T1000 (cell line): ENCODE measurements at places on chromosomes 2 and 18.

DNA sequence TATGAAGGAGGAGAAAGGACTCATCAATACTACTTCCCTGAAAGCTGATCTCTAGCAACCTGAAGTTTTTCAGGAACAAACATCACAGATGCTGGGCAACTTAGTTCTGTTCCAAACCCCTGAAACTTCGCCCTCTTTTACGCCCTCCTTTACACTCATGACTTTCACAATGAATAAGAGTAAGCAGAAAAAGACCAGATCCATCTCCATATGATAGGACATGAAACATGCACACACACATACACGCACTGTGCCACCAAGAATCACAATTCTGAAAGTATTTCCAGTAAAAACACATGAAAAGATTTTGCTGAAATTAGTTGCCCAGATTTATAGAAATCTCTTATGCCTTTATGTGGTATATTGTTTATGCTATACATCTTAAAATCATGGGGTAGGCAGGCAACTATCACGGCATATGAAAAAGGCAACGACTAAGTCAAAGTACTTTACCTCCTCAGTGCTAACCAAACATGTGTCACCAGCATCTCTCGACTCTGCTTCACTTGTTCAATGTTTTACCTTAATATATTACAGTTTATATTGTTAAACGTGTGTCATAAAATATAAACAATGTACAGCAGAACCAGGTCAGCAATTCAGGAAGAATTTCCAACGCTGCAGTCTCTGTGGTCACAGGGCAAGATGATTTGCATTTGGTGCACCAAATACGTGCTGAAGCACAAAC is 47.8 kb downstream of the NHEJ1 start:
- no peak for DNase-seq

GRCh38 chr2:113206251-113206650 is 32.5 kb downstream of the PSD4 start:
- no peak for DNase-seq

DNA sequence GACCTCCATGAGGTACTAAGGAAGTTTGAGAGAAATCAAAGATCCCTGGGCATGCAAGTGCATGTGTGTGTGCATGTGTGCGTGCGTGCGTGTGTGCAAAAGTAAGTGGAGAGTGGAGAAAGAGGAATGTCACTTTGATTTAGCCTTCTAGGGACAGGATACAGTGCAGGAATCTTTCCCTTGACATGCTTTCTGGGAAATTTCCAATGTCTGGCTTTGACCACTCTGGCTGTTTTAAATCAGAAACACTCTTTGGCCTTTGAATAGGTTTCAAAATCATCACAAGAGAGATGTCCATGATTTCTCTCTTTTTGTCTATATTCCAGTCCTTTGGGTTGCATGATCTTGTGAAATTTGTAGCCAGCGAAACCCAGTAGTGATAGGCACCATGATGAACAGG is 162.0 kb downstream of the ALK start:
- DNase-seq, result no peak

GRCh38 chr2:159960414-159960813 is 102.0 kb downstream of the PLA2R1 start:
- DNase-seq, result no peak

DNA sequence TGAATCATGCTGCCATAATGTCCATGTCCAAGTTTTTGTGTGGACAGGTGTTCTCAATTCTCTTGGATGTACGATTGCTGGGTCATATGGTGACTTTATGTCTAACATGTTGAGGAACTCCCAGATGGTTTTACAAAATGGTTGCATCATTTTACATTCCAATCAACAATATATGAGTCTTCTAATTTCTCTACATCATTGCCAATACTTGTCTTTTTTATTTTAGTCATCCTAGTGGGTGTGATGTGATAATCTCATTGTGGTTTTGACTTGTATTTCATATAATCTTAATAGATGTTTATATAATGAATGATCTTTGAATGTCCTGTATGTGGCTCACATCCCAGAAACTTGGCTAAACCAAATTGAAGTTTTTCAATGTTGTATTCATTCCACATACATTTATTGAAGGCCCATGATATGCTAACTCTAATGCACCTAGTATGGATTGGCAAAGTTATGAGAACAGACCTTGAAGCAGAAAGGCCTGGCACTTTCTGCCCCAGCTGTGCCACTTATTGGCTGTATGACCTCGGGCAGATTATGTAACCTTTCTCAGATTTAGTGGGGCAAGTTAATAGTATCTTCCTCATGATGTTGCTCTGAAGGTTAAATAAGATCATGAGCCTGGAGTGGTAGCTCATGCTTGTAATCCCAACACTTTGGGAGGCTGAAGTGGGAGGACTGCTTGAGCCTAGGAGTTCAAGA is 205.4 kb downstream of the RAB3GAP1 start:
- no peak for DNase-seq

- no peak for DNase-seq
These were observed 99.6 kb upstream of the ST3GAL5 start for GRCh38 chr2:85988175-85988913.

- no peak for DNase-seq
These were observed 11.2 kb downstream of the RELCH start for GRCh38 chr18:62198259-62198658.

GRCh38 chr2:178891265-178891958 is 84.2 kb upstream of the TTN start:
- DNase-seq, result no peak

- no peak for DNase-seq
These were observed 72.9 kb downstream of the CCBE1 start for GRCh38 chr18:59624369-59624765.

- no peak for DNase-seq
These were observed 91.6 kb downstream of the NFATC1 start for GRCh38 chr18:79487183-79487800.

DNA sequence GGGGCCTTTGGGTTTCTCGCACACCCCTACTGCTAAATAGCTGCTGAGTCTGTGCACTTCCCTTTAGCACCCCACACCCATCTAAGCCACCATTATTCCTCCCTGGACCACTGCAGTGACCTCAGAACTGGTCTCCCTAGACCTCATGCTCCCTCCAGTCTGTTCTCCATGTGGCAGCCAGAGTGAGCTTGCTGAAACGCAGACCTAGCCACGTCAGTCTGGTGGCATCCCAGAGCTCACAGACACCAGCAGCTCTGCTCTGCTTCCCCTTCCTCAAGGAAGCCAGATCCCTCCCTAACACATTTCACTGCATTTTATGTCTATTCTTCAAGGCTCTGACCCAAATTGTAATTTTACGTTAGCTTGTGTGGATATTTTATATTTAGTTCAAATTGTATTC is 144.4 kb downstream of the DYSF start:
- no peak for DNase-seq

- DNase-seq, result no peak
These were observed 19.6 kb upstream of the SULT1C3 start for GRCh38 chr2:108220191-108220590.

- peak; percentile 16 for DNase-seq
These were observed 6.0 kb downstream of the LHCGR start for GRCh38 chr2:48749291-48750127.

GRCh38 chr2:236529606-236530005 is 40.0 kb upstream of the ACKR3 start:
- DNase-seq, result no peak
